ENCODE measurements at places on chromosomes 12 and 14.

GRCh38 chr14:71286126-71286525 is 378.9 kb downstream of the PCNX1 start:
- no peaks in the 10 kb centered on the region for H3K27me3 ChIP-seq
- DNase-seq = no peak
- H3K36me3 ChIP-seq = no peaks in the 10 kb centered on the region
- no peak overlapping the region for H3K27ac ChIP-seq
- H3K4me3 ChIP-seq = no peak overlapping the region
- H3K4me1 ChIP-seq = no peaks in the 10 kb centered on the region

GRCh38 chr14:63478437-63478852 is 64.7 kb downstream of the PPP2R5E start:
- H3K27me3 ChIP-seq = no peaks in the 10 kb centered on the region
- H3K4me3 ChIP-seq = peak overlapping the region; percentile 19
- no peaks in the 10 kb centered on the region for H3K36me3 ChIP-seq
- no peak for DNase-seq

- no peaks in the 10 kb centered on the region for H3K27me3 ChIP-seq
- no peaks in the 10 kb centered on the region for H3K36me3 ChIP-seq
- no peak overlapping the region for H3K4me3 ChIP-seq
- H3K4me1 ChIP-seq = peaks cover 12% of the 10 kb centered on the region
- H3K27ac ChIP-seq = no peak overlapping the region
These were observed 13.1 kb upstream of the CARMIL3 start for GRCh38 chr14:24038686-24039085.

GRCh38 chr12:124327362-124328043 is 32.6 kb downstream of the RFLNA start:
- no peak overlapping the region for H3K27ac ChIP-seq
- no peaks in the 10 kb centered on the region for H3K4me1 ChIP-seq
- H3K4me3 ChIP-seq = no peak overlapping the region
- DNase-seq = no peak
- H3K36me3 ChIP-seq = peaks cover 10% of the 10 kb centered on the region

GRCh38 chr14:69620211-69620611 is 8.8 kb downstream of the SUSD6 start:
- H3K4me3 ChIP-seq = no peak overlapping the region
- peak overlapping the region; percentile 44 for H3K27ac ChIP-seq
- peaks cover 82% of the 10 kb centered on the region for H3K4me1 ChIP-seq
- no peaks in the 10 kb centered on the region for H3K27me3 ChIP-seq
- H3K36me3 ChIP-seq = no peaks in the 10 kb centered on the region

DNA sequence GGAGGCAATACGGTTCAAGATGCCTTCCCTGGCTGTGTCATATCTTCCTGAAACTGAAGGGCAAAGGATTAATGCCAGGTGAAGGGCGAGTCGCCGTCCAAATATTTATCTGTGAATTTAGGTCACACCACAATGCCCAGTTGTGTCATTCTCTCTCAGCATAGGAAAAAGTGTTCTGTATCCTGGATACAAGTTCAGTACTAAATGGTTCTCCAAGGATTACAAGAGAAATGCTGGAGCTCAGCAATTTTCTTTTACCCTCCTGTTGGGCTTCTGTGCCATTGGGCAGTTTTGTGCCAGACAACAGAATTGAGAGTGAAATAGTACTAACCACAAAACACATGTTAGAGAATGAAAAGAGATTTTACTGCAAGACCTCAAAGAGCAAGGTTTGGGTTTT is 493.9 kb downstream of the EGLN3 start:
- no peak for DNase-seq
- no peak overlapping the region for H3K27ac ChIP-seq
- H3K4me3 ChIP-seq = no peak overlapping the region
- H3K36me3 ChIP-seq = no peaks in the 10 kb centered on the region
- no peaks in the 10 kb centered on the region for H3K27me3 ChIP-seq

DNA sequence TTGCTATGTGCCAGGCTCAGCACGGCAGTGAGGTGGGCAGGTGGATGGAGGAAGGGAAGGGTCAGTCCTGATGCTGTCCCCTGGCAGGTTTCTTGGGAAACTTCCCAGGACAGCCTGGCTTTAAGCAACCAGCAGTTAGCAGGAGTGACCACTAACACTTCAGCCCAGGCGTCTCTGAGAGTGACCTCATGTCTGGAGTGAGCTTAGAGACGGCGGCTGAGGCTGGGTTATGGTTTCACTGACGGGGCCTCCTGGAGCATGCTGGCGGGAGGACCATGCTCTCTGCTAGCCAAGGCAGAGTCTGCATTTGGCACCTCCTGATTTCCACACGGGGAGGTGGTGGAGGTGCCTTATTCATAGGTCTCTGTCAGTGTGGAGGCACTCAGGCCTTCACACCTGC is 2.5 kb downstream of the HHIPL1 start:
- peaks cover 9% of the 10 kb centered on the region for H3K4me1 ChIP-seq
- peaks cover 21% of the 10 kb centered on the region for H3K27me3 ChIP-seq
- no peak overlapping the region for H3K4me3 ChIP-seq
- no peak overlapping the region for H3K27ac ChIP-seq

- H3K27me3 ChIP-seq = peaks cover 100% of the 10 kb centered on the region
- H3K36me3 ChIP-seq = no peaks in the 10 kb centered on the region
- H3K27ac ChIP-seq = no peak overlapping the region
- H3K4me3 ChIP-seq = no peak overlapping the region
- DNase-seq = no peak
These were observed 7.5 kb upstream of the FOXG1 start for GRCh38 chr14:28758885-28759652.

DNA sequence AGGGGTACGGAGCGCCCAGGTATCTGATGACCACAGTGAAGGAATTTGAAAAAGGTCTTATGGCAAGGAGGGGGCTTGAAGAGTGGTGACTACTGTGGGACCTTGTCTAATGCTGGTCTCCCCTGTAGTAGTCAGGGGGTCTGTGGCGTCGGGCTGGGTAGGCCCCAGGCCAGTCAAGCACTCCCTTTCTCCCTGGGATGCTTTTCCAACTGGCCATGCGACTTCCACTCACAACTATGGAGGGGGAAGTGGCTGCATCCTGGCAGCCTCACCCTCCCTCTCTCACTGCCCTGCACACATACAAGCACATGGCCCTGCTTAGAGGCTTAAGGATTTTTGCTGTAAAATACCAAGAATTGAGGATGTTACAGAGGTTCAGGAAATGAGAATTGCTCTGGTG is 4.1 kb downstream of the TSPAN11 start:
- H3K27me3 ChIP-seq = peaks cover 41% of the 10 kb centered on the region
- H3K36me3 ChIP-seq = no peaks in the 10 kb centered on the region
- DNase-seq = no peak

- no peaks in the 10 kb centered on the region for H3K36me3 ChIP-seq
- no peak for DNase-seq
- H3K4me1 ChIP-seq = no peaks in the 10 kb centered on the region
- no peak overlapping the region for H3K27ac ChIP-seq
These were observed 55.2 kb downstream of the FBXL14 start for GRCh38 chr12:1539135-1539534.

- no peaks in the 10 kb centered on the region for H3K36me3 ChIP-seq
- no peak overlapping the region for H3K4me3 ChIP-seq
- H3K27me3 ChIP-seq = peaks cover 3% of the 10 kb centered on the region
- H3K27ac ChIP-seq = no peak overlapping the region
- no peaks in the 10 kb centered on the region for H3K4me1 ChIP-seq
These were observed 182.7 kb upstream of the TMPO start for GRCh38 chr12:98332642-98333041.

GRCh38 chr14:97031530-97031929 is 234.3 kb downstream of the VRK1 start:
- no peak overlapping the region for H3K4me3 ChIP-seq
- peaks cover 92% of the 10 kb centered on the region for H3K27me3 ChIP-seq
- no peak overlapping the region for H3K27ac ChIP-seq

DNA sequence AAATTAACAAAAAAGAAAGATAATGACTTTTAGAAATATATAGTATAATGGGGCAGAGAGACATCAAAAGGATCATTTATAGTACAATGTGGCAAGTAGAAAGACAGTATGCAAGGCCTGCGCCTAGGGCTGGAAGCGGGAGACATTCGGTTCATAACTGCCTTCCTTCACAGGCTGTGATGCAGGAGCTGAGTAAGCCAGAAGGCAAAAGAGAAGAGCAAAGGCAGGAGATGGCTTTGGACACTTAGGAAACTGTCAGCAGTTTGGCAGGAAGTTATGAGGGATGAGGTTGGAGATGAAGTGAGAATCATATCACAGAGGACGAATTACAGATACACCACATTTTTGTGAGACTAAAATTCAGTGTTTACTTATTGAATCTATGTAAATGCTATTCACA is 97.8 kb downstream of the EPS8 start:
- DNase-seq = no peak
- no peaks in the 10 kb centered on the region for H3K27me3 ChIP-seq
- no peaks in the 10 kb centered on the region for H3K36me3 ChIP-seq
- H3K4me1 ChIP-seq = peaks cover 31% of the 10 kb centered on the region

DNA sequence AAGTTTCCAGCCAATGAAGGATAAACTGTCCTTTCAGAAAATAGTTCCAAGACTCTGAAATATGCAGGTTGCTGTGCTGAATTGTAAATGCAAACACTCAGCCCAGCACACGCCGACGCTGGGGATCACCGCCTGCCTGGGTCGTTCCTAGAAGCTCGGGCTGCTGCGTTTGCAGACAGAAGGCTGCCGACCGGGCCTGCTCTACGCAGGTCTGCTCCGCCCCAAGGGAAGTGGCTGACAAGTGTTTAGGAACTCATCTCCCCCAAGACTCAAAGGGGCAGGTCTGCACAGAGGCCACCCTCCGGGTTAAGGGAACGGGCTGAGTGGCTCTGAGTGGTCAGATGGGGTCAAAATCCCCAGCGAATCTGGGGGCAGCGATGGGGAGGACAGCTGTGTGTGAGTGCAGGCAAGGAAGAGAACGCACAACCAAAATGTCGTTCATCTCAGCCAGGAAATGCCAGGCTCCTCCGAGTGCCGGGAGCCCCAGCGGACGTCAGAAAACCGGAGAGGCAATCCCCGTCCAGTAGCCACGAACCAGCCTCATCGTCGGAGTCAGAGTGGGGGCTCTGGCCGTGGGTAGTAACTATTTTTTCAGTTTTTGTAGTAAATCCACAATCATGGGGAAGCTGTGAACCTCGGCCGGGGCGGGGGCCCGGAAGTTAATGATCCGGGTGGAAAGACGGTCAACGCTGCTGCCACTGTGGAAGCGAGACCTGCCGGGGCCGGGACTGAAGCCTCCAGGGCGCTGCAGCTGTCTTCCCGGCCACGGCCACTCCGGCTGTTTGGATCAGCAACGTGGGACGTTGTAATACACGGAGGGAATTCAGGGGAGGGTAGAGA is 6.0 kb downstream of the GALNT9 start:
- DNase-seq = peak; percentile 51
- H3K27me3 ChIP-seq = no peaks in the 10 kb centered on the region
- no peak overlapping the region for H3K27ac ChIP-seq
- peak overlapping the region; percentile 19 for H3K4me3 ChIP-seq

DNA sequence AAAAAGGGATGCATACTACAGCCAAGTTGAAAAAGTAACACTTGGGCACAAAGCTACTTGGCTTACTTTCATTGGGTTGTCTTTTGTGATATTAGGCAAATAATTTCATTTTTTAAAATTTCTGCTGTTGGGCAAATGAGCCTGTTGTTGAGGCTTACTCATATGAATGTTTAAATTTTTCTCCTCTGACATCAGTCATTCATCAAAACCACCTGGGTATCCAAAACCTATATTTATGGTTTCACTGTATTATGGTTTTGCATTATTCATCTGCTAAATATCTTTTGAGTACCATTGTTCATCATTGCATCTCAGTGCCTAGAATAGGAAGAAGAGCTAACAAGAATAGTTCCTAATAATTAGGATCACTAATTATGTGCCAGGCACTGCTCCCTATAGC is 28.1 kb downstream of the DYRK2 start:
- no peak overlapping the region for H3K4me3 ChIP-seq
- no peaks in the 10 kb centered on the region for H3K4me1 ChIP-seq
- H3K36me3 ChIP-seq = no peaks in the 10 kb centered on the region
- H3K27me3 ChIP-seq = no peaks in the 10 kb centered on the region
- H3K27ac ChIP-seq = no peak overlapping the region

DNA sequence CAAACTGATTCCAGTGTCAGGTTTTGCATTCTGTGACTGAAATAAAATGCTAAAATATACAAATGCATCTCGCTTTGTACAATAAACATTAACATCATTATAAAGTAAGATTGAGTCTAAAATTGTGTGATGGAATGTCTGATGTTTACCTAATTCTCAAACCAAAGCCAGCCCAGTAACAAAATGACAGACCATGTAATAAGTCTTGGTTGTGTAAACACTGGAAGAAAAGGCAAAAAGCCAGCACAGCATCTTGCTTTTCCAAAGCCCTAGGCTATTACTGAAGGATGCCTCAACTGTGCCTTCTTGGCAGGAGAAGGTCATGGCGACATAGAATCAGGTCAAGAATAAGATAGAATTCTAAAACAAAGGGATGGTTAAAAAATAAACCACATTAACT is 169.6 kb downstream of the EGLN3 start:
- H3K27me3 ChIP-seq = no peaks in the 10 kb centered on the region
- H3K4me3 ChIP-seq = no peak overlapping the region
- no peak overlapping the region for H3K27ac ChIP-seq
- no peaks in the 10 kb centered on the region for H3K36me3 ChIP-seq
- DNase-seq = no peak

DNA sequence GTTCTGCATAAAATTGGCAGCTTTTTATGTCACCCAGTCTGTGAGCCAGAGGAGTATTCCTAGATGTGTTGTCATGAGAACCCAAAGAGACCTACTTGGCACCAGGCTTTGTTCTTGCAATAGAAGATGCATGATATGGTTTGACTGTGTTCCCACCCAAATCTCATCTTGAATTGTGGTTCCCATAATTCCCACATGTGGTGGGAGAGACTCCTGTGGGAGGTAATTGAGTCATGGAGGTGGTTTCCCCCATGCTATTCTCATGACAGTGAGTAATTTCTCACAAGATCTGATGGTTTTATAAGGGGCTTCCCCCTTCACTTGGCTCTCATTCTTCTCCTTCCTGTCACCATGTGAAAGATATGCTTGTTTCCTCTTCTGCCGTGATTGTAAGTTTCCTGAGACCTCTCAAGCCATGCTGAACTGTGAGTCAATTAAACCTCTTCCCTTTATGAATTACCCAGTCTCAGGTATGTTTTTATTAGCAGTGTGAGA is 572.0 kb upstream of the ATP2B1 start:
- DNase-seq = no peak
- no peak overlapping the region for H3K27ac ChIP-seq
- no peaks in the 10 kb centered on the region for H3K4me1 ChIP-seq
- H3K36me3 ChIP-seq = no peaks in the 10 kb centered on the region
- H3K27me3 ChIP-seq = no peaks in the 10 kb centered on the region
- no peak overlapping the region for H3K4me3 ChIP-seq

DNA sequence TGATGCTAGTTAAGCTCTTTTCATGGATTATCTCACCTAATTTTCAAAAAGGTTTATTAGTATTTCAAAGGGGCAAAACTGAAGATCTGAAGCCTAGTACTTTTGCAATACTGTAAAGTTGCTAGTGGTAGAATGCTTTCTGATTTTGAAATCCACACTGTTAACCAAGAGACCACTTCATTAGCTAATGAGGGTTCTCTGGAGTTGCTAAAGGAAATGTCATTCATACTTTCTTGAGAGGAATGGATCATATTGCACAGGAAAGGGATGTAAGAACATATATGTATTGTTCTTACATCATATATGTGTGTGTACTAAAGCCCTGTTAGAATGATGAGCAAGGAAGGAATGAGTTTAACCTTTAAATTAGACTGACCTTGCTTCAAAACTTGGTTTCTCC is 39.0 kb upstream of the LDHB start:
- H3K4me3 ChIP-seq = no peak overlapping the region
- no peak overlapping the region for H3K27ac ChIP-seq
- DNase-seq = no peak
- no peaks in the 10 kb centered on the region for H3K36me3 ChIP-seq

GRCh38 chr12:6052940-6053329 is 71.5 kb downstream of the VWF start:
- H3K27me3 ChIP-seq = no peaks in the 10 kb centered on the region
- H3K27ac ChIP-seq = no peak overlapping the region
- H3K4me1 ChIP-seq = peaks cover 15% of the 10 kb centered on the region
- no peaks in the 10 kb centered on the region for H3K36me3 ChIP-seq
- DNase-seq = no peak
